Cortex of kidney (tissue), 1 donor: ENCODE measurements at places on chromosomes 1 and 21.

DNA sequence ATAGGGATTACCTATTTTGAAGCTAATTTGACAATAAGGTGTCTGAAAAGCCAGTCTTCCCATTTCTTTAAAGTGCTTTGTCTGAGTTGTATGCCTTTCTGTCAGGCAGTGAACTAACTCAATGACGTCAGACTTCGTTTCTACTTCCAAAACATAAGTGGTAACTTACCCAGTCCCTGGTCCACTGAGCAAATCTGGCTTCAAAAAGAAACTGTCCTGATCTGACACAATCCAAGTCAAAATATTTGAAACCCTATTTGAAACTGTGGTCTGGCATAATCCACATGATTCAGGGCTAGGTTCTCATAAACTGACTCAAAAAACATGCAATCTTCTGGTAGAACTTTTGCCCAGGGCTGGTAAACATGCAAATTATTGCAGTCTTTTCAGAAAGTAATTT lies 34.0 kb downstream of the DIRAS3 start:
- DNase-seq: no peak

DNA sequence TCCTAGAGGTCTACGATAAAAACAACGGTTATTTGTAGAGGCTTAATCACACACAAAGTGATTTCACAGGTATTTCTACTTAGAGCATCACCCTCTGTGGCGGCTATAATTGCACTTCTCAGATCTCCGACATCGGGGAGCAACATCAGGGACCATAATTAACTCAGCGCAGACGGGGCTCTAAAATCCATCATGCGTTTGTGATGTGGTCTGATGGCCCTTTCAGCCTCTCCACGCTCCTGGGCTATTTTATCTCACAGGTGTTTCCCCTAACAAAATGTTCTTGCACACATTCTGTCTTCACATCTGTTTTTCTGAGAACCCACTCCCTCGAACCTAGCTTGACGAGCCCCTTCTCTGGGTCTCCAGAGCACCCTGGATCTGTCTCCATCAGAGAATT lies 146.3 kb upstream of the DUSP10 start:
- no peak for DNase-seq

- DNase-seq: no peak
Measured at GRCh38 chr21:46154155-46154954, 1.0 kb downstream of the FTCD start.

DNA sequence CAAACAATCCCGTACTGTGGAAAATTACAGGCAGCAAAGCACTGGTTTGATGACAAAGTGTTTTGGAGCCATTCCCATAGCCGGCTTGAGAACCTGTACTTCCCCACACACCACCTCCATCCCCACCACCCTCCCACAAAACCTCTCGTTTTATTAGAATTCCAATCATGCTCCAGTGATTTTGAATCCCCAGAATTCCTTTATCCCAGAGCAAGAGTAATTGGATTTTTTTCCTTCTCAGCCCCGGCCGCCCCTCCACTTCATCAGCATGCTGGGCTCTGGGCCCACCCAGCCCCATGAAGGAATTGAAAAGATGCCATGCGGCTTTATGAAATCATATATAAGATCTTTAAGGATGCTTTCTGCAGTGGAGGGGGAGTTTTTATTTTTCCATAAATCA lies 136.6 kb downstream of the OMA1 start:
- DNase-seq: no peak

DNA sequence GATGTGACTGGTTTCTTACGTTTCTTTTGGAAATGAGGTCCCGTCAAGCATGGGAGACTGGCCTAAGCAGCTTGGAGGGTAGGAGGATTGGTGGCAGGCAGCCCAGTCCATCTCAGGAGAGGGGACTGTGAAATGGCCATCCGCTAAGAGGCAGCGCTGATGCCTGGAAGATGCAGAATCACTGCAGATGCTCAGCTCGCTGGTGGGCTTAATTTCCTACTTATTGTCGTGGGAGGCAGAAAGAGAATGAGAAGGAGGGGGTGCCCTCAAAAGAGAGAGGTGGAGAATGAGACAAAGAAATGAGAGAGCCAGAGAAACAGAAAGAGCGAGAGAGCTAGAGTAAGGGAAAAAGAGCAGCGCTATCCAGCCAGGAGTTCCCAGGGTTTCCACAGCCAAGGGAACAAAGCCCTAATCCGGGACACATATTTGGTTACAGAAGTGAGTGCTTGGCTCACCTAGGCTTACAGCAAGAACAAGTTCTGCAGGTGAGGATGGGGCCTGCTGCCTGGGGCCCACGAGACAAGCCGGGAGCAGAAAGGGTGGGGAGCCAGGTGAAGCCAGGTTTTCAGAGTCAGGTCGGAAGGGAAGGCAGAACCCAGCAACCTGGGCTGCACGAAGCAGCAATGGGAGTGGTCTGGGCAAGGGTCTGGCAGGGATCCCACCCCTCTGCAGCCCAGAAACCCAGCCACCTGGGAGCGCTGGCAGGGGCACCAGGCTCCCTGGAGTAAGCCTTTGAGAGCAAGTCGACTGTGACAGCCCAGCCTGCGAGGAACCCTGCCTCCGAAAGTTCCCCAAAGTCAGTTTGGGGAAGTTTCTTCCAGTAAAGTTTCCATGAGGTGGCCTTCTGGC lies 5.8 kb downstream of the ECE1 start:
- no peak for DNase-seq

DNA sequence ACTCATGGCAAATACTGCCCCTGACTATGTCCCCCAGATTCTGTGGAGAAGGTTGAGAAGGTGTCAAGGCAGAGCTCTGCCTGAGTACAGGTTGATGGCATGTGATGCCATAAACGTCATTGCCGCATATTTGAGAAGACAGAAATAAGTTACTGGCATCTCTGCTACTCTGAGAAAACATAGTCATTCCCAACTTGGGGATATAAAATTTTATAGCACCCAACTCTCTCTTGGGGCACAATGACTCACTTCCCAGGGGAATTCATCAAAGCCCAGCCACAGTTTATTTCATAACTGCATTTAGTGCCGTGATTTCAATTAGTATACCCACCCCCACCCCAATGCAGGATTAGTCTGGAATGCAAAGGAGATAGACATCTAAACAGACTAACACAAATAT lies 101.9 kb upstream of the TNR start:
- no peak for DNase-seq

GRCh38 chr1:2194319-2194897 lies at the start of gene FAAP20:
Gene FAAP20 (minus strand): TSS chr1:2194772. CDS start chr1:2194749, 23 bp downstream.
- no peak for DNase-seq

GRCh38 chr1:65910432-65910831 lies 117.7 kb downstream of the PDE4B start:
- DNase-seq: no peak

GRCh38 chr1:156480016-156480370 lies 20.6 kb downstream of the MEF2D start:
- no peak for DNase-seq

DNA sequence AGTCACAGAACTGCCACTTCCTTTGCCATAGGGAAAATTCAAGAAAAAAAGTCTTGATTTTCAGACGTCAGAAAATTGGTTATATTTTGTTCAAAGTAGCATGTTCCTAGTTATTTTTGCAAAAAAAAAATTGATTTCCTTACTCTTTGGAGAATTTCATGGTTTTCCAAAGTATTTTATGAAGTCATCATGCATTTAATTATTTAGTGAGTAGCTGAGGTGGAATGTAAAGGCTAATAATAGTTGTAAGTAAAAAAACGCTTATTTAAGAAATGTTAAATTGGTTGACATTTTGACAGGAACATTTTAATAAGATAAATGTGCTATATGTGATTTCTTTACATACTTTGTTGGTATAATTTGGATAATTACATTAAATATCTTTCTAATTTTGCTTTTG lies 20.8 kb downstream of the TSEN15 start:
- DNase-seq: no peak

DNA sequence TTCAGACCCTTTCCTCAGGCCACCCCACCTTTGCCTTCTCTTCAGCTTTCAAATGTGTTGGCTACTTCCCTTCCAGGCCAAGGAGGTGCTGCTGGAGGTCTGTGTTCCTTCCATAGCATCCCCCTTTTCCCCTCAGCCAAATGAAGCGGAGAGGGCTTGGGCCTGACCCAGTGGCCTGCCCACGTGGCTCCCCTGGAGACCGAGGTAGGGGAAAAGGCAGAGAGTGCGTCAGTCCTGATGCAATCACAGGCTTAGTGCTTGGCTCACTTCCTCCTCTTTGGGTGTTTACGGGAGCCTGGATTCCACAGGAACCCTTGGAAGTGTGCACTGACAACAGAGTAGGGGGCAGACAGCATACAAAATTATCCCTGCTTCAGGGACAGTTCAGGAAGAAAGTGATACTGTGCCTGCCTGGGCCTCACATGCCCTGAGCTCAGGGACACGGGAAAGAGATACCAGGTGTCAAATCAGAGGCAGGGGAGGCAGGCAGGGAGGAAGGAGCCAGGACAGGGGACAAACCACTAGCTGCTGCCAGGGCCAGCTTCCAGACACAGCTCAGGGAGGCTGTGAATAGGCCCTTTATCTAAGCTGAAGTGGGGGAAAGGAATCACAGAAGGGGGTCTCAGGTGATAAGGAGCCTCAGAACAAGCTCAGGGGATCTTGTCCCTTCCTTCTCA lies 16.6 kb upstream of the PTP4A2 start:
- DNase-seq: no peak

DNA sequence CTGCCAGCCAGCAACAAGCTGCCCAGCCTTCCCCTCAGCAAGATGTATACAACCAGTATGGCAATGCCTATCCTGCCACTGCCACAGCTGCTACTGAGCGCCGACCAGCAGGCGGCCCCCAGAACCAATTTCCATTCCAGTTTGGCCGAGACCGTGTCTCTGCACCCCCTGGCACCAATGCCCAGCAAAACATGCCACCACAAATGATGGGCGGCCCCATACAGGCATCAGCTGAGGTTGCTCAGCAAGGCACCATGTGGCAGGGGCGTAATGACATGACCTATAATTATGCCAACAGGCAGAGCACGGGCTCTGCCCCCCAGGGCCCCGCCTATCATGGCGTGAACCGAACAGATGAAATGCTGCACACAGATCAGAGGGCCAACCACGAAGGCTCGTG lies 13.3 kb upstream of the PIGV start:
- no peak for DNase-seq

GRCh38 chr1:55544826-55545225 lies 329.7 kb upstream of the USP24 start:
- no peak for DNase-seq

GRCh38 chr1:2966449-2967328 lies 54.6 kb upstream of the ACTRT2 start:
- DNase-seq: no peak

DNA sequence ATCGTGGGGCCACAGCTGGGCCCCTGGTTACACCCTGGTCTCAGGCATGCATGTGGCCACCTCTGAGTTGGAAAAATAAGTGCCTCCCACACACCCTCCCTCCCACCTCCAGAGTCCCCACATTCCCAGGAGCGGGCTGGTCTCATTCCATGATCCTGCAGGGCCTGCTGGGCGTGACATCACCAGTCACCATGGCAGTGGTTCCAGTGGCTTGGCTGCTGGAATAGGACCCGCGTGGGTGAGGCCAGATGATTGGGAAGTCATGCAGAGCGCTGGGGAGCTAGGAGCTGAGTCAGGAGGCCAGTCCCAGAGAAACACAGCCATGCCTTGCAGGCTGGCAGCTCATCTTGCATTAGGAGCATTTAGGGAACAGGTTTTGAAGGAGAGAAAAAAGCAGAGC lies 125.4 kb upstream of the TMEM51 start:
- DNase-seq: no peak

GRCh38 chr1:34779526-34779925 lies 1.5 kb upstream of the GJB3 start:
- DNase-seq: no peak

DNA sequence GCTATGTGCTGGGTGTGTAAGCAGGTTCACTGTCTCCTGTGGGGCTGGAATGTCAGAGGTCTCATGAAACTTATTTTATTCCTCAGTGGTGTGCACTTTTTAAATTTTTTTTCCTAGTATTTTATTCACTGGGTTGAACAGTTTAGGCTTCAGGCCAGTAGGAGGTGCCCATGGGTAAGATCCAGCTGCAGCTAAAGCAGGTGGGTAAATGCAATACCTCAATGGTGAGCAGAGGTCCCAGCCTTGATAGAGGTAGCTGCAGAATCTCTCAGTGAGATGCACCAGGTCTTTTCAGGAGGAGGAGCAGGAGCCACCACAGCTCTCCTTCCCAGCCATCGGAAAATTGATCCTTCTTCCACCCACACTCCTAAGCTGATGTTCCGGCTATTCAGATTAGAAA lies 12.6 kb upstream of the OR6N2 start:
- no peak for DNase-seq

DNA sequence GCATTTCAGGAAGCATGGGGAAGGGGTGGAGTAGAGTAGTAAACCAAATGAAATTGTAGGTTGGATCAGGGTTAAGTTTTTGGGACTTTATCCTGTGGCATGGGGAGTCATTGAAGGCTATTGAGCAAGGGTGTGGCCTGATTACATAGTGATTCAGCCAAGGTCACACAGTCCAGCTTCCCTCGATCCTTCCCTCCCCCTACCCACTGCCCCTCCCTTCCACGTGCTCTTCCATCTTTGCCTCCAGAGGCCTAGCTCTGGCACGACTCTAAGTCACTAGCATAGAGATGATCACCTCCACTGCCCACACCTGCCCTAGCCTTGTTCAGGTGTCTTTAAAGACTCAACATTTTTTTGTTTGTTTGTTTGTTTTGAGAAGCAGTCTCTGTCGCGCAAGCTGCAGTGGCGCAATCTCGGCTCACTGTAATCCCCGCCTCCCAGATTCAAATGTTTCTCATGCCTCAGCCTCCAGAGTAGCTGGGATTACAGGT lies 37.2 kb upstream of the SLC9A1 start:
- DNase-seq: no peak

GRCh38 chr1:16418823-16419425 lies 18.3 kb downstream of the SPATA21 start:
- DNase-seq: no peak

DNA sequence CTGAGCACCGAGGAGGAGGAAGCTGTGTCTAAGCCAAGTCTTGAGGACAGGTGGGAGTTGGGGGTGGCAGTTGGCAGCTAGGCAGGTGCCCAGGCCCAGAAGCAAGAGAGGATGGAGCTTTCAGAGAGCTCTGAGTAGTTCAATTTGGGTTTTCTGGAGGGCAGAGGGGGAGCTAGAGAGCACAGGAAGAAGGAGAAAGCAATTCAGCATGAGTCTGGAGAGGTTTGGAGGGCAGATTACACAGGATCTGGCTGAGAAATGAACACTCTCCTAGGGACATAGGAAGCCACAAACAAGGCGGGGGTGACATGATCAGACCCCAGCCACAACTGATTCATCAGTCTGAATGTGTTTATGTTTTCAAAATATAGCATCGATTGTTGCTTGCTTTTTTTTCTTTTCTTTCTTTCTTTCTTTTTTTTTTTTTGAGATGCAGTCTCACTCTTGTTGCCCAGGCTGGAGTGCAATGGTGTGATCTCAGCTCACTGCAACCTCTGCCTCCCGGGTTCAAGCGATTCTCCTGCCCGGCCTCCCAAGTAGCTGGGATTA lies 23.8 kb downstream of the PTPRF start:
- no peak for DNase-seq

- DNase-seq: no peak
Measured at GRCh38 chr21:41680444-41681347, 86.2 kb downstream of the RIPK4 start.

- DNase-seq: no peak
Measured at GRCh38 chr21:25977068-25977611, 193.4 kb downstream of the APP start.

GRCh38 chr1:71667216-71667615 lies 586.4 kb upstream of the ZRANB2 start:
- DNase-seq: no peak
